ENCODE measurements at places on chromosomes 5 and 9.

GRCh38 chr9:115671236-115671962 is 482.2 kb upstream of the PAPPA start:
- no peak for DNase-seq

- DNase-seq = no peak
Observed at GRCh38 chr5:30001826-30002225, 1191.7 kb upstream of the CDH6 start.

DNA sequence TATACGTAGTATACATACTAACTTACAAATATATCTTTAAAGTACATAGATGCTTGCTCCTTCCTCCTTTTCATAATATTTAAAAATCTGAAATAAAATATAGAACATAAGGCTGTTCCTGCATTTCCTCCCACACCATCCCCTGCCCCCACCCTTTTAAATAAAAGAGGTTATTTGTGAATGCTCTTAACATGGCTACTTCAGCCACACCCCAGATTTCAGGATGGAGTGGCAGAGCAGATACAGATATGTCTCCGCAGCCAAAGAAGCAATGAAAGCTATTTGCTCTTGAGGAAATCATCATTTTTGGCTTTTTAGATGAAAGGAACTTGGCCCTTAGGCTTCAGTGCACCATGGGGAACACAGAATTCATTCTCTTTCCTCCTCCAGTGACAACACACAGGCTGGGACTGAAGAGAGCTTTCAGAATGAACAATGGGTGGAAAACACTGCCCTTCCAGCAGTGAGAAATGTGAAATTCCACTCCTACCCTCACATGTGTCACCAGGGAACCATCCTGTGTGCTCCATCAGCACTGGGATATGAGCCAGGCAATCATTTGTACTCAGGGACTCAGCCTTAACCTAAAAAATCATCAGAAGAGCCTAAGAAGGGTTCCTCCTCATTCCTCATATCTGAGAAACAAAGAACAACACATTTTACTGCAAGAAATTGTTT is 134.3 kb downstream of the PPP2R2B start:
- DNase-seq = no peak

GRCh38 chr9:69667306-69667705 is 4.9 kb downstream of the APBA1 start:
- DNase-seq = no peak

GRCh38 chr5:54460181-54460919 is 4.9 kb downstream of the HSPB3 start:
- no peak for DNase-seq

DNA sequence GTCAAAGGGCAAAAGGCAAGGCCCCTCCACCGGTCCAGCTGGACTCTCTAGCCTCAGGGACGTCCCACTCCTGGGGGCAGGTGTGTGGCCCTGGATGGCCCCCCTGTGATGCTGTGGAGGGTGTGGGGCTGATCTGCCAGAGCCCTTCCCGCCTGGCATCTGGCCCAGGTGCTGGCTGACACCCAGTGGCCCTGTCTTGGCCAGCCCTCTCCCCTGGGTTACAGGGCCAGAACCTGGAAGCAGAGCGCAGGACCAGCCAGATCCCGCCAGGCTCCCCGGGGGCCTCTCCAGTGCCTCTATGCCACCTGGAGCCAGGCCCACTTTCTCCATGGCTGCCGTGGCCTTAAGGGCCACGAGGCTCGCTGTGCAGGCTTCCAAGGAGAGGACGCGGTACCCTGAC is 22.9 kb upstream of the SPATA31E1 start:
- no peak for DNase-seq
